Lower leg skin (tissue), 4 donors: ENCODE measurements at places on chromosomes 3 and 15.

- no peak for DNase-seq
Measured at GRCh38 chr15:59538494-59538893, 73.1 kb upstream of the GCNT3 start.

DNA sequence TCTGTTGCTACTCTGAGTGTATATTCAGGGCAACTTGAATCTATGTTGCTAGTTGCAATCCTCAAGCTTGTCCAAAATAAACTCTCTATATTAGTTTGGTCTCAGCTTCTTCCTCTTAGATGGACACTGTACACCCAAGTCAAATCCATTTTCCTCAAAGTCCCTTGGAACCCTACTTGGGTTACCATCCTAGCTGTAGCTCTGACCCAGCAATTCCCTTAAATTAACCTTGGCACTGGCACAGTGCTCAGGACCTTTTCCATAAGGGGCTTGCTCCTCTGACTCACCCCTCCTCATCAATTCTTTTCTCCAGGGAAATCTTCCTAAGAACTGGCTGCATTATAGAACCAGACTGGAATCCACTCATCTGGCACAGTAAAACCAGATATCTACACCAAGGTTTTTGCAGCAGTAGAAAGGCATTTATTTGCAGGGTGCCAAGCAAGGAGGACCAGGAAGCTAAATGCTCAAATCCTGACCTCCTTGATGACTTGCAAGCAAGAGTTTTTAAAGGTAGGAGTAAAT lies 44.9 kb upstream of the B3GALNT1 start:
- DNase-seq: no peak

DNA sequence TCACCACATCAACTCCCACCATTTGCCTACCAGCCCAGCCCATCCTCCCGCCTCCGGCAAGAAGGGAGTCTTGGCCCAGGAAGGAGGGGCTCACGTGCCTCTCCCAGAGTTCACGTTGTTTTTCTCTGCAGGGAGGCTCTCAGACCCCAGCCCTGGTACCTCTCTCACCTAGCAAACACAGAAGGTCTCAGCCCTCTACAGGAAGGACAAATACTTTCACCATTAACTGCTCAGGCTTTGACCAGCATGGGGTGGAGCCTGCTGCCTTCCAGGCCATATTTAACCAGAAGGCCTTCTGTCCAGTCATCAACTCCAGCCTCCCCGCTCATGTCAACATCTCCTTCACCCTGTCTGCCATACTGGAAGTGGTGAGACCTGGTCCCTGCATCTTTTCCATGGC lies 19.0 kb upstream of the HTR3E start:
- no peak for DNase-seq

DNA sequence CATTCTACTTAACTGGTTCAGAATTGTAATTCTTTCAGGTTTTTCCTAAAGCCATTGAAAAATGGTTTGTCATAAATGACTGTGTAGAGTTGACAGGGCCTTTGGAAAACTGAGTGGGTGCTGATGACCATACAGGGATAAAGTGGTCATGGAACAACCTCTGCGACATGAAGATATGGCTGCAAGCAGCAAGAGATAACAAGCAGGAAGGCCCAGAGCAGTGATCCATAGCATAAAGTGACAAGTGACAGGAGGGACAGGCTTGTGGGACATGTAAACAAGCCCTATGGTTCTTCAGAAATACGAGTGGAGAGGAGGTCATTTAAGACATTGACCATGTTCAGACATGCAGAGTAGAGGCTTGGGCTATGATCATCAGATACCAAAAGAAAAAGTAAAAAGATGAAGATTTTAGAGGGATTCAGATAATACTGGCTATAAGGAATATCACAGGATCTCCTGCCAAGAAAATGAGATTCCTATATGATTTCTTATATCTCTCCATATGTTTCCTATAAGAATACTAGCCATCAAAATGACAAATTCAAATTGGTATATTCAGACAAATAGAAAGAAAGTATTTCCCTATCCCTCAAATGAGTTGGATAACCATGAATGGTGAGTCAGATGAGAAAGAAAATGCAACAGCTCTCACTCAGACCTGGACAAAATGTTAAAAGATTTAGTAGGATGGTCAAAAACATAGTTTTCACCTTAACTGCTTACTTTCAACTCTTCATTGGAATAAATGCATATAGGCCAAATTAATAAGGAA lies 827.6 kb upstream of the CFAP20DC start:
- no peak for DNase-seq

DNA sequence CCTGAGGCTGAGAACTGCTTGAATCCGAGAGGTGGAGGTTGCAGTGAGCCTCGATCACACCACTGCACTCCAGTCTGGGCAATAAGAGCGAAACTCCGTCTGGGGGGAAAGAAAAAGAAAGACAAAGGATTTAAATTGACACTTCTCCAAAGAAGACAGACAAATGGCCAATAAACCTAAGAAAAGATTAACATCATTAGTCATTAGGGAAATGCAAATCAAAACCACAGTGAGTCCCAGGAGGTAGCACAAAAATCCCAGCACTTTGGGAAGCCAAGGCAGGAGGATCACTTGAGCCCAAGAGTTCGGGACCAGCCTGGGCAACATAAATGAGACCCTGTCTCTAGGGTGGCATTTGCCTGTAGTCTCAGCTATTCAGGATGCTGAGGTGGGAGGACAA lies 12.6 kb downstream of the CLPX start:
- no peak for DNase-seq
